H9 (cell line): ENCODE measurements at places on chromosomes 3 and 15. TPM values are rescaled to one million over a fixed set of nuclear protein-coding genes. Genes with fewer than 3 reads are reported as not detected.
A peak's percentile ranks its signal among the peaks of the same experiment; 100 is the strongest.

- peaks cover 10% of the 10 kb centered on the region; the same call in 1 of the 2 replicates for H3K4me1 ChIP-seq
- no peak overlapping the region for H3K27ac ChIP-seq
- no peaks in the 10 kb centered on the region; the same call in 1 of the 2 replicates for H3K27me3 ChIP-seq
- peak; percentile 76 for DNase-seq
- no peaks in the 10 kb centered on the region for H3K36me3 ChIP-seq
- H3K4me3 ChIP-seq, result no peak overlapping the region
These were observed 77.9 kb downstream of the RPN1 start for GRCh38 chr3:128572644-128573105.

DNA sequence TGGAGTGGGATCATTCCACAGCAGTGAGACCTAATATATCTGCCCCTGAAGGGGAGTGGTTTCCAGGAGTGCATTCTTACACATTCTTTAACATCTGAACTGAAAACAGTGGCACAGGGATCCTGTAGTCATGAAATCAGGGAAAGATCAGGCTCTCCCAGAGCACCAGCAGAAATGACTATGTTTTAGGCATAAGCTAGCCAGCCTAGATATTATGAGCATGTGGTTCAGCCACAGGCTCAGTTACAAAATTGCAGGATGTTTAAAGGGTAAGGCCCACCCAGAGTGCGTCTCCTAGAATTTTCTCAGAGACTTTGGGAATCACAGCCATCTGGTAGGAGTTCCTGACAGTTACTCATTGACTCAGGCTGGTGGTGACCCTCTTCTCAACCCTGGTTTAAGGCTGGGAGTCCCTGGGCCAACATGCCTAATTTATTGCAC is 20.9 kb downstream of the FSTL1 start:
- no peak overlapping the region for H3K4me3 ChIP-seq
- no peaks in the 10 kb centered on the region for H3K27me3 ChIP-seq
- no peak overlapping the region for H3K27ac ChIP-seq
- no peak for DNase-seq

GRCh38 chr3:149541091-149541491 is 66.6 kb downstream of the TM4SF4 start:
- H3K36me3 ChIP-seq, result peaks cover 15% of the 10 kb centered on the region
- H3K27ac ChIP-seq, result no peak overlapping the region
- no peaks in the 10 kb centered on the region for H3K27me3 ChIP-seq
- no peak for DNase-seq
- H3K4me3 ChIP-seq, result no peak overlapping the region

DNA sequence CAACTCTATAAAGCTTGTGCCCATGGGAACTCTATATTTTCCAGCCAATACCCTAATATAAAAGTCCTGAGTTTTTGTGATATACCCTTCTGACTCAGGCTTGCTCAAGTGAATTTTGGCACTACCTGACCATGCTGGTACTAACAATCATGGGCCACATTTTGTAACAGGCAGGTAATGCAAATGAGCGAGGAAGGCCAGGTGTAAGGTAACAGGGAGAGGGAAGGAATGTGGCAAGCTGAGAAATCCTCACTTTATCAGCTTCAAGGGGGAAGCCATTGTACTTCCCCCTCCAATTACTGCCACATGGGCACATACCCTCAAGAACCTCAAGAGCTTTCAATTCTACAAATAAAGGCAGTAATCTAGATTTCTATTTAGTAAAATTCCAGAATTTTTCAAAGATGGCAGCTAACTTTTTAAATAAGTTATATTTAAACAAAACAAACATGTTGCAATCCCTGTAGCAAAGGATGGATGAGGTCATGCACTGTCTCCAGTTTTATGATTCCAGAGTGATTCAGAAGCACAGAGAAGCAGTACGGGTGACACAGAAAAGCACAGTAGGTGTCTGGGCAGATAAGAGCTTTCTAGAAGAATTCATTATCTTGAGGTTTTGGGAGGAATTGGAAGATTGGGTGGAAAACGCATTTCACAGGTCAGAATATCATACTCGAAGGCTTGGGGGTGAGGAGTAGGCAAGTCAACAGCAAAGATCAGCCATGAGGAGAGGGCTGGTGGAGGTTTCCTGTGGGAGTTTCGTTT is 87.6 kb downstream of the FOXP1 start:
- H3K4me3 ChIP-seq, result no peak overlapping the region
- H3K36me3 ChIP-seq, result peaks cover 23% of the 10 kb centered on the region
- H3K4me1 ChIP-seq, result peaks cover 24% of the 10 kb centered on the region; the same call in 1 of the 2 replicates
- no peaks in the 10 kb centered on the region for H3K27me3 ChIP-seq
- H3K27ac ChIP-seq, result no peak overlapping the region

DNA sequence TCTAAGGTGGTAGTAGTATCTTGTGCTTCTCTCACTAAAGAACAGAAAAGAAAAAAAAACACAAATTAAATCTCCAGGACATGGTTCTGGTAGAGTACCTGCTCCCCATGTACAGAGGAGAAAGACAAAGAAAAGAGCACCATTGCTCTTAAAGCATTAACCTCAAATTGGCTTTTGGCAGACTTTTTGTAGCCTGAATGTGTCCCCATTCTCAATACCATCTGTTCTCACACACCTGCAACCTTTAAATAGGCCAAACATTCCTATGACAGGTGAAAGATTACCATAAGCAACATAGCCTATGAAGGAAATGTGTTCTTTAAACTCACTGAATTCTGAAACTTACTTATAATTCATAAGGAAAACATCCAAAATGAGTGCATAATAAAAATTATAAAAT is 68.0 kb downstream of the TIPARP start:
- H3K27ac ChIP-seq, result no peak overlapping the region
- H3K4me1 ChIP-seq, result no peaks in the 10 kb centered on the region
- no peak overlapping the region for H3K4me3 ChIP-seq
- no peak for DNase-seq
- peaks cover 7% of the 10 kb centered on the region for H3K36me3 ChIP-seq

- no peaks in the 10 kb centered on the region; the same call in 1 of the 2 replicates for H3K4me1 ChIP-seq
- H3K4me3 ChIP-seq, result no peak overlapping the region
- H3K27ac ChIP-seq, result no peak overlapping the region
- no peaks in the 10 kb centered on the region for H3K36me3 ChIP-seq
- no peak for DNase-seq
These were observed 80.2 kb downstream of the BFSP2 start for GRCh38 chr3:133479895-133480669.

The GPR149 gene
- not detected in 2 replicates for total RNA-seq

The OCA2 gene
- 0.31 and 0.44 TPM in 2 replicates for total RNA-seq

DNA sequence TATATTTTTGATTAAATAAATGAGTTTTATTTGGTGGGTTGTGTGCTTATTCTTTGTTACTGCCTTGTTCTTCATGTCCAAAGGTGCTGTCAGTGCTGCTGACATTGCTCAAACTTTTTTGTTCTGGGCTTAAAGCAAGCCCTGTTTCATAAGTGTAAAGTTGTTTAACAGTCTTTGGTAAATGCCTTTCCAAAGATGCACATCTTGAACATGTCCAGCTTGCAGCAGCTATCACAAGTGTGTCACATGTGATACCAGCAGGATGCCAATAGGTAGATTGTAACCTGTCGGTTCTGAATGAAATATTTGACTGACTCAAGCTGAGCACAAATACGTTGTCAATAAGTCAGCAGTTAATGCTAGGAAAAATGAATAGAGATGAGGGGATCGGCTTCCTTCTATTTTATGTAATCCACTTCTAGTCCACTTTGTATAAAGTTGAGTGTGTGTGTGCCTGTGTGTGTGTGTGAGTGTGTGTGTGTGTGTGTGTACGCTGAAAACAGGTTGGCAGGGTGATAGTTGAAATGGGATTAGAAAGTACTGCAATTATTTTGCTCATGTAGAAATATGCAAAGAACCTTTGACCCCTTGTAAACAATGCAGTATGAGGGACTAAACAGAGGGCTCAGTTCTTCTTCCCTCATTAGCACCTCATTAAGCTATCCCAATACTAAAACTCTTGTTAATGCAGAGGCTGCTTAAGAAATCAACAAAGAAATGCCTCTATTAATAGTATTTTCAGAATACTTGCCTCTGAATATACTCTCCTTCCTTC is 986.5 kb downstream of the TUSC7 start:
- H3K4me3 ChIP-seq, result no peak overlapping the region
- H3K4me1 ChIP-seq, result no peaks in the 10 kb centered on the region
- no peaks in the 10 kb centered on the region for H3K36me3 ChIP-seq

DNA sequence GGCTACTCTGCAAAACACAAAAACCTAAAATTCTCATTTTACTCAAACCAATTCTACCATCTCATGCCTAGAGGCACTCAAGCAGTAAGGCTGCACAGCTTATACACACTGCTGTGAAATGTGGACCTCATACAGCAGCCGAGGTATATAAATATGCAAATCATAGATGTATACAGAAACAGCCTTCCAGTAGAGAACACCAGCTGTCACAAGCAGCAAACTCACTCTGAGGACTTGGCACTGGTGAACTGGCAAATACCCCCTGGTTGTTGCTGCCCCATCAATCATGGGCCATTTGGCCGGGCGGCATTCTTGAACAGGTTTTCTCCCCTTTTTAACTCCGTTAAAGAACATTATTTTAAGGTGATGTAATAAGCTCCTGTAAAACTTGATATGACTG is 378.0 kb downstream of the LSAMP start:
- no peak overlapping the region for H3K4me3 ChIP-seq
- no peaks in the 10 kb centered on the region for H3K27me3 ChIP-seq
- DNase-seq, result no peak
- no peak overlapping the region for H3K27ac ChIP-seq

The LDHAL6B gene
- total RNA-seq, result not detected in 2 replicates

DNA sequence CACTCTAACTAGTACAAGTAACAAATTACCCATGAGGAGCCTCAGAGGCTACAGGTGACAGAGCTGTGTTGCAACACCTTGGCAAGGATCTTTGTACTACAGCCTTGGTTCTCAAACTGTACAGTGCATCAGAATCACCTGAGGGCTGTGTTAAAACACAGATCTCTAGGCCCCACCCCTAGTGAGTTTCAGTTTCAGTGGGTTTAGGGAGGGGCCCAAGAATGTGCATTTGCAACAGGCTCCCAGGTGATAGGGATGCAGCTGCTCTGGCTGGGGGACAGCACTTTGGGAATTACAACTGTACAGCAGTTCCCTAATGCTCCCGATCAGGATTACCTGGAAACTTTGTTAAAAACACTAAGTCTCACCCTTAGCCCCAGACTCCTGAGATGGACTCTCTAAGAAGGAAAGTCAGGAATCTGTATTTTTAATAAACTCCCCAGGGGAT is 66.1 kb upstream of the NR2F2 start:
- H3K4me3 ChIP-seq, result no peak overlapping the region
- DNase-seq, result no peak
- H3K4me1 ChIP-seq, result peaks cover 2% of the 10 kb centered on the region; the same call in 1 of the 2 replicates
- no peak overlapping the region for H3K27ac ChIP-seq
- no peaks in the 10 kb centered on the region for H3K36me3 ChIP-seq

The CYP1A2 gene
- not detected in 2 replicates for total RNA-seq

- no peaks in the 10 kb centered on the region for H3K27me3 ChIP-seq
- no peak overlapping the region; the same call in 2 of the 3 replicates for H3K4me3 ChIP-seq
- H3K36me3 ChIP-seq, result no peaks in the 10 kb centered on the region
- no peak overlapping the region for H3K27ac ChIP-seq
- no peak for DNase-seq
These were observed 56.2 kb downstream of the SH3BP5 start for GRCh38 chr3:15276028-15276724.

The ARGFX gene
- total RNA-seq, result not detected in 2 replicates

The CRTAP gene
- total RNA-seq, result 159 and 166 TPM in 2 replicates

The LYZL4 gene
- total RNA-seq, result not detected in 2 replicates

DNA sequence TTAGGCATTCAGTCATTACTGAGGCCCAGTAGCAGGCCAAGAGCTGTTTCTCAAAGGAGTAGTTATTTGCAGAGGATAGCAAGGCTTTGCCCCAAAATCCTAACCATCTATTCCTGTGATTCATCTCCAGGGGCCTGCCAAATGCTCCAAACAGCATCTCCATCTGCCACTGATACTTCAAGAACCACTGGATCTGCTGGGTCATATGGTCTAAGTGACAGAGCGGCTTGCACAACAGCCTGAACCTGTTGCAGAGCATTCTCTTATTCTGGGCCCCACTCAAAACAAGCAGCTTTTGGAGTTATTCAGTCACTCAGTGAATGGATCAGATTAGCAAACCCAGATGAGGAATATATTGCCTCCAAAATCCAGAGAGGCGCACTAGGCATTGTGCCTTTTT is 68.8 kb upstream of the ALDH1A3 start:
- H3K4me1 ChIP-seq, result no peaks in the 10 kb centered on the region
- no peaks in the 10 kb centered on the region for H3K27me3 ChIP-seq
- no peak overlapping the region for H3K27ac ChIP-seq
- no peak overlapping the region for H3K4me3 ChIP-seq

The CCR8 gene
- total RNA-seq, result 0.31 and 0.64 TPM in 2 replicates

GRCh38 chr15:93144463-93145236 is 55.6 kb upstream of the RGMA start:
- H3K27ac ChIP-seq, result no peak overlapping the region
- no peaks in the 10 kb centered on the region for H3K36me3 ChIP-seq
- no peaks in the 10 kb centered on the region for H3K4me1 ChIP-seq
- H3K27me3 ChIP-seq, result no peaks in the 10 kb centered on the region
- DNase-seq, result no peak
- no peak overlapping the region for H3K4me3 ChIP-seq

The PIGB gene
- total RNA-seq, result 6.7 and 9.0 TPM in 2 replicates

DNA sequence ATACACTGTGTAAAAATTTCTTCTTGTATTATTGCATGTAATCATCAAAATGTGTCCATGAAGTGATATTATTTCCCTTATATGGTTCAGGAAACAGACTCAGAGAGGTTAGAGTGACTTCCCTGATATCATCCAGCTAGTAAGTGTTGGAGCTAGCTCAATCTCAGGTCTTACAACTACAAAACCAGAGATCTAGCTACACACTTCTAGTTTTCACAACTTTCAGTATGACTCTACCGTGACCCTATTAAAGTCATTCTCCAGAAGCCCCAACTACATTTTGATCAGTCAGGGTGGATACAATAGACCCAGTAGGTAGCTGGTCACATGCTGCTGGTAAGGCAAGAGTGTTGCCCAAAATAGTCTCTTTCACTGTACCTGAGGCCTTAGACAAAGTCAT is 165.3 kb downstream of the GOLIM4 start:
- H3K27me3 ChIP-seq, result no peaks in the 10 kb centered on the region
- H3K4me1 ChIP-seq, result no peaks in the 10 kb centered on the region
- no peak overlapping the region for H3K4me3 ChIP-seq
- H3K36me3 ChIP-seq, result no peaks in the 10 kb centered on the region
- no peak for DNase-seq
- H3K27ac ChIP-seq, result no peak overlapping the region

- no peak overlapping the region for H3K4me3 ChIP-seq
- H3K4me1 ChIP-seq, result no peaks in the 10 kb centered on the region
- H3K36me3 ChIP-seq, result peaks cover 6% of the 10 kb centered on the region; the same call in 1 of the 3 replicates
- H3K27ac ChIP-seq, result no peak overlapping the region
- no peak for DNase-seq
These were observed 789.2 kb downstream of the DIPK2A start for GRCh38 chr3:144760831-144761230.

GRCh38 chr3:128388932-128389331 is 77.8 kb downstream of the DNAJB8 start:
- no peaks in the 10 kb centered on the region for H3K36me3 ChIP-seq
- no peak overlapping the region for H3K4me3 ChIP-seq
- H3K4me1 ChIP-seq, result no peaks in the 10 kb centered on the region
- DNase-seq, result no peak

The SELENOK gene
- 30.3 and 34.6 TPM in 2 replicates for total RNA-seq

The SUCNR1 gene
- total RNA-seq, result not detected in 2 replicates

The UBE2Q2 gene
- total RNA-seq, result 29.6 and 31.8 TPM in 2 replicates

- no peak overlapping the region for H3K27ac ChIP-seq
- DNase-seq, result no peak
- H3K36me3 ChIP-seq, result no peaks in the 10 kb centered on the region
- no peaks in the 10 kb centered on the region for H3K4me1 ChIP-seq
- no peaks in the 10 kb centered on the region; the same call in 1 of the 2 replicates for H3K27me3 ChIP-seq
- no peak overlapping the region for H3K4me3 ChIP-seq
These were observed 163.9 kb upstream of the SMAD3 start for GRCh38 chr15:66901336-66902100.

GRCh38 chr3:4520033-4520816 is 27.1 kb downstream of the ITPR1 start:
- H3K36me3 ChIP-seq, result no peaks in the 10 kb centered on the region
- 0 out of 2 replicates have a peak, but pooled peaks cover 4% of the 10 kb centered on the region for H3K4me1 ChIP-seq
- DNase-seq, result no peak
- H3K4me3 ChIP-seq, result no peak overlapping the region
- H3K27me3 ChIP-seq, result no peaks in the 10 kb centered on the region
- no peak overlapping the region for H3K27ac ChIP-seq

The SLC6A11 gene
- total RNA-seq, result 1.5 and 1.9 TPM in 2 replicates
